NCI-H1048 (cell line): ENCODE measurements at places on chromosomes 7 and 10.

GRCh38 chr10:17239345-17240085 lies 11.5 kb downstream of the VIM start:
- DNase-seq: no peak

- DNase-seq: no peak
Observed at GRCh38 chr7:120460949-120461348, 188.0 kb downstream of the KCND2 start.

- DNase-seq: no peak
Observed at GRCh38 chr7:141073641-141074161, at the start of gene TMEM178B. TMEM178B (plus strand) TSS chr7:141074064.

DNA sequence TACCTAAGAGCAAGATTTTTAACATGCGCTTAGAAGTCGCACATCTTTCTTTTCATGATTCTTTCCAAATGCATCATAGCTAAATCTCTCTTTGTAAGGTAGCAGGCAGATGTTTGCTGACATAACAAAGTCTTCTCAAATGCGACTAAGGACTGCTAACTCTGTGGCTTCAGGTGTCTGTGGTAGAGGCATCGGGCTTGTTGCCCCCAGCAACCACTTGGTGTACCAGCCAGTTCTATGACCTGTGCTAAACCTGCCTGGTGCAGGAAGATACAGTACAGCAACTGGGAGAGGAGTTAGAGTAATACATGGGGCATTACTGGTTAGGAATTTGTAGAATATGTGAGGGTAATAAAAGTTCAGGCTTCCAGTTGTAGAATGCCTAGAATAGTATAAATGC lies 654.1 kb downstream of the NRG3 start:
- no peak for DNase-seq

- no peak for DNase-seq
Observed at GRCh38 chr7:100132697-100133151, 6.0 kb downstream of the MBLAC1 start.

GRCh38 chr7:68217426-68217825 lies 1220.8 kb downstream of the TYW1 start:
- no peak for DNase-seq

GRCh38 chr10:5595994-5596471 lies 70.4 kb downstream of the ASB13 start:
- no peak for DNase-seq

GRCh38 chr10:93413252-93413689 lies 68.9 kb downstream of the MYOF start:
- no peak for DNase-seq

- DNase-seq: no peak
Observed at GRCh38 chr10:5498791-5499492, 428 bp downstream of the CALML5 start.

- DNase-seq: no peak
Observed at GRCh38 chr7:100968650-100969049, 715 bp upstream of the MUC12 start.

- no peak for DNase-seq
Observed at GRCh38 chr10:117471344-117471874, 71.1 kb upstream of the EMX2 start.

DNA sequence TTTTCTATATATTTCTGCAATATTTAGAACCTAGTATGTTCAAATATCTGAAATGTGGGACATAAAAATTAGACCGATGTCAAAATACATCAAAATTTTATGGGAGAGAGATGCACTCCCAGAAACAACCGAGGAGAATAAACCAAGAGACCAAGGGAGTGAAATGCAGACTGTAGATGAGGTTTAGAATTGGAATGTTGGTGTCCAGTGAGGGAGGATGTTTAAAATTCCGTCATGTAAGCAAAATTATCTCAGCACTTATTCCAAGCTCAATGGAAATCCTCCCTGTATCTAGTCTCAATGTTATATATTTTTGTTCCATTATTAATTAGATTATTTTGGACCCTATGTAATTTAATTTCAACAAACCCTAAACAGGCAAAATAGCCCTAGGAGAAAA lies 61.9 kb upstream of the MAGI2 start:
- DNase-seq: no peak

DNA sequence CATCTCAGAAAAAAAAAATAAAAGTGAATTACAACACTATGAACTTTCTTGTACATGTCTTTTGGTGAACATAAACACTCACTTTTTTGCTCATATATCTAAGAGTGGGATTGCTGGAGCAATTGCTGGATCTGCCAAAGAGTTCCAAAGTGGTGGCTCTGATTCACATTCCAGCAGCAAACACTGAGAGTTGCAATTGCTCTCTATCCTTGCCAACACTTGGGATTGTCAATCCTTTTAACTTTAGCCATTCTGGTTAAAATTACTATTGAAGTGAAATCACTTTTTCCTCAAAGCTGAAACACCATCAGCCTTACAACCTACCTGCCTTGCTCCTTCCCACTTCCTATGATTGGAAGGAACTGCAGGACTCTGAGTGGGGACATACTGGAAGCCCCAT lies 70.7 kb downstream of the CDHR3 start:
- DNase-seq: no peak

DNA sequence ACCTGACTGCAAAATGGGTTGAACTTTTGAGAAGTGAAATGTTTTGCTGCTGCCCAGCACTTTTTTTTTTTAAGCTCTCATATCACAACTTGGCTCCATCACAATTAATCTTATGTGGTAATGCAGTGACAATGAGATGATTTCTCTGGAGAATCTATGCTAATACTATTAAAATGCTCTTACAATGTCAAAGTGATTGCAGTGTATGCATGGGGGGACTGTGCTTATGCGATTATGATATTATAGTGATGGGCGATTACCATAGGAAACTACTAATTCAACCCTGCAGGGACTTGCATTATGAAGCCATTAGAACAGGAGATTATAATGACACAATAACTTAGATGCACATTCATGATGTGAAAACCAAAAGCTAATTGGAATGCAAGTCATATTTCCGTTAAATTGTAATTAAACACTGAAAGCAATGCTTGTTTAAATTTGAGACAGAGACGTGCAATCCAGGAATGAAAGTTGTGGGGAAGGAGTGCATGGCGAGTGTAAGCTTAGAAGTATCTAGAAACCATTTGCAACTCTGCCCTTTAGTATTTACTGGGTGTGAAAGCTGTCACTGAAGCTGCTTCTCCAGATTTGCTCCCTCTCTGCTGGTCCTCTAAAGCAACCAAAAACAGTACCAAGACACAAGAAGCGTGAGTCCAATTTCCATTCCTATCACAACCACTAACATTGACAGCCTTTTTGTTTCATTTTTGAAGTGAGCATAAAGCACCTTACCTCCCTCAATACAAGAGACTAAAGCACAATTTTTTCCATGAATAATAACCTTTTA lies 21.6 kb downstream of the PTER start:
- no peak for DNase-seq

- DNase-seq: no peak
Observed at GRCh38 chr10:13311177-13311575, 11.3 kb upstream of the PHYH start.

GRCh38 chr10:25226775-25227682 lies 52.2 kb downstream of the GPR158 start:
- peak; percentile 2 for DNase-seq

- DNase-seq: no peak
Observed at GRCh38 chr7:31003721-31004120, 40.0 kb downstream of the GHRHR start.

DNA sequence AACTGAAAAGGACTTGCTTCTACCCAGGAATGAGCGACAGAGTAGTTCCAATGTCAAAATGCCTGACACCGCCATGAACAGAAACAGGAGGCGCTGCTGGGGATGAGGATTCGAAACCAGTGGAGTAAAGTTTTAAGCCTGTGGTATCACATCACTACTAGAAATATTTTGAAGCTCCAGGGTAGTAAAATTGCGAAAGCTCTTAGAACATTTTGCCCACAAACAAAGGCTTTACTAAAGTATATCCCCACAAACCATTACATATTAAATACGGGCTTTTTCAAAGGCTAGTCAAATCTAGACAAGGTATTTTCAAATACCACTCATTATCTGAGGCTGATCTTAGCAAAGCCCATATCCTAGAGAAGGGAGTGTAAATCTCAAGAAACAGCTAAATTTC lies 2.4 kb downstream of the PRDX3 start:
- no peak for DNase-seq

DNA sequence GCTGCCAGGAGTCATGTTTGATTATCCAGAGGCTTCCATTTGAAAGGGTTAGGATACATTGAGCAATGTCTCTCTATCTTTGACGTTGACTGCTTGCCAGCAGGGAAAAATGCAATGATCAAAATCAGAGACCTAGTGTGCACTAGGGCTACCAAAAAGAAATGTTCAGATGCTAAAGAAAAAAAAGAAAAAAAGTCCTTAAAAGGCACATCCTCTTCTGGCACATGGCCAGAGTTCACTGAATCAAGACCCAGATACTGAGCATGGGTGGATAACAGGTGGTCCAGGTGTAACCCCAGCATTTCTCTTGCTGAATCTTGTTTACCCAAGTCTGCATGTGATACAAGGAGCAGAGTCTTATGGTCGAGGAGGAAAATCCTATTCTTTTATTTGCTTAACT lies 899.3 kb downstream of the SORCS3 start:
- DNase-seq: no peak

- no peak for DNase-seq
Observed at GRCh38 chr10:131810036-131810804, 90.6 kb upstream of the PPP2R2D start.

GRCh38 chr10:51620131-51620530 lies 79.3 kb downstream of the CSTF2T start:
- DNase-seq: no peak

GRCh38 chr10:119346095-119346832 lies 138.9 kb downstream of the GRK5 start:
- DNase-seq: no peak

DNA sequence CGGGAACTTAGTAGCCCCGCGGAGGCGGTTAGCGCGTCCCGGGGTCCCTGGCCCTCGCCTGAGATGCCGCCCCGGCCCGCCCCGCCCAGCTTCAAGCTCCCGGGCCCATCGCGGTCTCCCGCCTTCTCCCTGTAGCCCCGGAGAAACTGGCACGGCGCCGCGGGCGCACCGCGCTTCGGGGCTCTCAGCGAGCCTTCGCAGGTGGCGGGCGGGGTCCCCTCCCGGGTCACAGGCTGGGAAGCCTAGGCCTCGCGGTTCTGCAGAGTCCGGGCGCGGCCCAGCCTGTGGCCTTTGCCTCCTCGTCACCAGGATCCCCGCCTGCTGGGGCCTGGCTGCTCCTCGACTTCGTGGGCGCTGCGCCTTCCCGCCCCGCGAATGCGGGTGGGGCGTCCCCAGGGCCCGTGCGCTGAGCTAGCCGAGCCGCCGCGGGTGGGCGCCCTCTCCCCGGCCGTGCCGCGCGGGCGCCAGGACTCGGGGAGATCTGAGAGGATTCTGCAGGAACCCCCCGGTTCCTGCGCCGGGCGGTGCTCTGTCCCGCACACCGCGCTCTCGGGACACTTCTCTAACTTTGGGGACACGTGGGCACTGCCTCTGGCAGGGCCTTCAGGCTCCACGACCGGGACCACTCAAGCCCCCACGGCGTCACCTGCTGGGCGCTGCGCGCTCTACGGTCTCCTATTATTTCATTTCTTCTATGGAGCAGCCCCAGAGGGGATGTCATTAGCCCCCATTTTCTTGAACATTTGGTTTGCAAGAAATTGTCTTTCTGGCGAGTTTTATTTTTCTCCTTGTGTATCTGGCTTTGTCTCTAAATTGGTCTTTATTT lies 682 bp upstream of the RGS10 start:
- no peak for DNase-seq

GRCh38 chr10:30974355-30974754 lies 57.3 kb downstream of the ZNF438 start:
- no peak for DNase-seq

GRCh38 chr7:72753781-72754180 lies 74.2 kb downstream of the TYW1B start:
- DNase-seq: no peak

- DNase-seq: no peak
Observed at GRCh38 chr7:54109501-54109900, 432.7 kb upstream of the VSTM2A start.

DNA sequence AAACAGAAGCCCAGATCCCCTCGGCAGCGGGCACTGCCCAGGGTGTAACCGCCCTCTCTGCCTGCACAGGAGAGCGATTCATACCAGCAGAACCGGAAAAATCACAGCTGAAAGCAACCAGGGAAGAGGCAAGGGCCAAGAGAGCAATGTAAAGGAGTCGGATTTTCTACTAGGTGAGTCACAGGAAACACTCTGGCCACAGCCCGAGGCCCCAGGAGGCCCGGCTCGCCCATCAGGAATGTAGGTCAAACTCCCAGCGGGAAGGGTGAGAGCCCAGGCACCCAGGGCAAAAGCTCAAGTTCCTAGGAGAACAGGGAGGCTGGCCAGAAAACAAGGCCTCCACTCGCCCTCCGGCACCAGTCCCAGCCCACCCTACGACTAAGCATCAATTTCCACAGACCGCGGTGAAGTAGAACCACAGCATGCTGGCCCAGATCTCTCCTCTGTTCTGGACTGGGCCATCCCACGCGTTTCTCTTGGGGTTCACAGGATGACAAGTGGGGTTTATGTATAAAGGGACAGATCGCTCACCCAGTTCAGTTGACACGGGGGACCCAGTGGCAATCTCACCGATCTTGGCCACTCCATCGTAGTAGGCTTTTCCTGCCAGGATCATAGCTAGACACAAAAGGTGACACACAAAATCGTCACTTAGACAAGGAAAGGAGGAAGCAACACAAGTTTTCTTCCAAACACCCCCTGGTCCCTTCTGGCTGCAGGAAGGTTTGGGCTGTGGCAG lies 46.2 kb downstream of the BAIAP2L1 start:
- DNase-seq: no peak

- no peak for DNase-seq
Observed at GRCh38 chr10:35565602-35566081, 39.5 kb upstream of the GJD4 start.

GRCh38 chr10:125878957-125879835 lies 1.9 kb downstream of the DHX32 start:
- no peak for DNase-seq

DNA sequence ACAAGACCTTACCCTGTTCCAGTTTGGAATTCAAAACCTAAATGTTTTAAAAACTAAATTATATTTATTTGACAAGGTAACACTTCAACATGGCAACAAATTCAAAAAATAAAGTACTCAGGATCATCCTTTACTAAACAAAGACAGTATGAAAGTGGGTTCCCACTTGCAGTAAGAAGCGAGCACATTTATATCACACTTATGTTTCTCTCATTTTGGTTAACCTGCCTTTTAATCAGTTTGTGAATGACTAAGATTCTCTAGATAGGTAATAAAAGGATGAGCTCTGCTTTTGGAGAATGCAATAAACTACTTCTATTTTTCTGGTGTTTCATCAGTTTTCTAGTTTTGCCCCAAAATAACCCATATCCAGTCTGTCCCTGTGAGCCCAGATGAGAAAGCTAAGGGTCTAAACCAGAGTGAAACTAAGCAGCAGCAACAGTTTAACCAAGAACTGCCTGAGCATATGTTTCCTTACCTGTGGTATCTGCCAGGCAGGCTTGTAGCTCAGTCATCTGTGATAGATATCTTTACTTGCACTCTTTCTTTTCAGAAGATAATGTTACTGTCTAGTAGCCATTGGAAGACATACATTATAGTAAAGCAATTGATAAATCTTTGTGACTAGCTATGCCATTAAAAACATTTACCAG lies 64.1 kb downstream of the ABLIM1 start:
- DNase-seq: no peak

- DNase-seq: no peak
Observed at GRCh38 chr10:103733045-103733419, 122.3 kb downstream of the SH3PXD2A start.
